NCI-H1092 (cell line): ENCODE measurements at places on chromosomes 5 and 9.

DNA sequence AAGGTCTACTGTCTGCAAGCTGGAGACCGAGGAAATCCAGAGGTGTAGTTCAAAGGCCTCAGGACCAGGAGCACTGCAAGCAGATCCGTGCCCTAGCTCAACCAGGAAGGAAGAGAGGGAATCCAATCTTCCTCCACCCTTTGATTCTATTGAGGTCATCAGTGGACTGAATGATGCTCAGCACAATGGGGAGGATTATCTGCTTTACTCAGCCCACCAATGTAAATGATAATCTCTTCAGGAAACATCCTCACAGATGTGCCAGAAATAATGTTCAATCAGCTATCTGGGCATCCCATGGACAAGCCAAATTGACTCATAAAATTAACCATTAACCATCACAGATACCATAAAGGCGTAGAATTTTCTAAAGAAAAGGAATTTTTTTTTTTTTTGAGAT lies 92.0 kb downstream of the BASP1 start:
- no peak for DNase-seq

DNA sequence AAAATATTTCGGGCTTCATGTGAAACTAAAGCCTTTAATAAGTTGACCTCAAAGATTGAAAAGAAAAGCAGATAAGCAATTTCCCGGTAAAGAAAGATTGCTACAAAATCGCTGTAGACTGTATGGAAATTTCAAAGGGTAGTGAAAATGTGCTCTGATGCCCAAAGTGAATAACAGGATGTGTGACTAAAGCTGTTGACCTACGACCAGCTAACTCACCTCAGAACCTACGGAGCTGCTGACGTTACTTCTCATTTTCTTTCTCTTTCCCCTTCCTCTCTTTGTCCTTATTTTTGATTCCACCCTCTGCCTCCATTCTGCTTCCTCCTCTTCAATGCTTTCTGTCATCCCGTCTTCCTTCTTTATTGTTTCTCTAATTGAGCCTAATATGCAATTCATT lies 103.2 kb downstream of the PDE4D start:
- no peak for DNase-seq

DNA sequence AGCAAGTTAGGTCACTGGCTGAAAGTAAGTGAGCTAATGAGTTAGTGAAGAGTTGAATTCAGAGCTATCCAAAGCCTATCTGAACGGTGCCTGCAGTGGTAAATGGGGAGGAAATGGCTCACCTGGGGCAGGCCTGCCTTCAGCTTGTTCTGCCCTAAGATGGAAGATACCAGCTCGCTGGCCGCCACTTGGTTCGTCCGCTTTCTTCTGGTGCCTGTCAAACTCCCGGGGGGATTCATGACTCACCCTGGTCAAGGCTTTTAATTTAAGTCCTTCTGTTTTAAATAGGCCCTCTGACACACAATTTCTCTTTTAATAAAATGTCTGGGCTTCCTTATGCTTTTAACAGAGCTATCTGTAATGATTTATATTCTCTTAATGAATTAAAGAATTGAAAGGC lies 78.8 kb downstream of the CFAP90 start:
- no peak for DNase-seq

DNA sequence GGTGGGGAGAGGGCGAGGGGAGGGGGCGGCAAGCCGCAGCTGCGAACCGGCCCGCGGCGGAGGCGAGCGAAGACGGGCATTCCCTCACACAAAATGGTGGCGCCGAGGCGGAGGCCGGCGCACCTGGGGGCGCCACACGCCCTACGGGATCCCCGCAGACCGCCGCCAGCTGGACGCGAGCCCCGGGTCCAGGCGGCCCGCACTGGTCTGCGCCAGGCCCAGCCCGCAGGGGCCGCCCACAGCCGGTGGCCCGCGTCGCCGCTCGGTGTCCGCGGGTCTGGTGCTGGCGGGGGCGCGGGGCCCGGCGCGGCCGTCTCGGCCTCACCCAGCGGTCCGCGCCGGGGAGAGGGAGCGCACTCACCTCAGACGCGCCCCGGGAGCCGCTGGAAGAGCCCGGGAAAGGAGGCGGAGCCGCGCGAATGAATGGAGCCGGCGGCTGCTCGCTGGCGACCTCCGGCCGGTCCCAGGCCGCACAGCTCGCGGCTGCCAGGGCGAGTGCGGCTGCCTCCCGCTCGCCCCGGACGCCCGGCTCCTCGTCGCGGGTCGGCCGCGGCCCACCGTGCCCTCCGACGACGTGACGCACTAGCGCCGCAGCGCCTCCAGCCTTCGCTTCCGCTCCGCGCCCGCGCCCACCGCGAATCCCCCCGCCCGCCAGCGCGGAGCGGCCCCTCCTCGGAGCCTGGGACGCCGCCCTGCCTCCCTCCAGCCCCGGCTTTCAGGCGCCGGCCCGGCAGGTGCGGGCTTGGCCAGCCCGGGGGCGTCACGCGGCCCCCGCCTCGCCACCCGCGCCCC lies at the start of gene FAM169A:
FAM169A (minus strand) TSS at position 584 of the 792 bp plus-strand sequence. CDS start 24,711 bp downstream, outside the sequence.
- no peak for DNase-seq

GRCh38 chr5:140205216-140205615 lies 30.2 kb downstream of the CYSTM1 start:
- no peak for DNase-seq

- DNase-seq, result no peak
Observed at GRCh38 chr5:154092356-154093141, 53.8 kb downstream of the MFAP3 start.

DNA sequence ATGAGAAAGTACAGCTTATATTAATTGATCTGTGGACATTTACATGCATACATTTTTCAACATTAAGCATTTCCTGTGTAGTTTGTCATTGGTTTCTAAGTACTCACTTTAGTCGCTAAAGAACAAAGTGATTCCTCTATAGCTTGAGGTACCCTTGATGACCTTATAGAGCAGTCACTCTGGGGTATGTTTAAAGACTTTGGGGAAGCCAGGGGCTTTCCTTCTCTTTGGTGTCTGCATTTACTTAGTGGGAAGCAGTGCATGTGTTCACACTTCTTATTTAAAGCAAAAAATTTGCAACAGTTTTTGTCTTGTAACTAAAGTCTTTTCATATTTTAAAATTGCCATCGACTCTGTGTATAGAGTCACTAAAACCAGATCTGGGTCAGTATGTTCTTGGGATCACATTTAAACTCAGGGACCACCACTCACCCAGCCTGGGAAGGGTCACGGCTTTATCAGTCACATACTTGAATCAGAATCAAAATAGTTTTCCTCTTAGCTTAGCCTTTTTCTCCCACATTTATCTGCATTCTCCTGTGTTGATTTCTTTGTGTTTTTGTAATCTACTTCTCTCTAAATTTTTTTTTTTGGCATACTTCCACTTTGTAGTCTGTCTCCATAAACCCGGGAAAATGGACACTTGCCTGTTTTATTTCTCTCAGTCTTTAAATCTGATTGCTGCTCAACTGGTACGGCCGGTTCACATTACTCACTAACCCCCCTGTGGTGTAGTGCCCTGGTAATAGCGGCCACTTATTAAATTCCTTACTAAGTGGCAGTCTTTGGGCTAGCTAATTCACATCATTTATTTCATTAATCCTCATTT lies 143.9 kb upstream of the FBN2 start:
- no peak for DNase-seq

- no peak for DNase-seq
Observed at GRCh38 chr5:17261075-17261474, 43.6 kb downstream of the BASP1 start.

DNA sequence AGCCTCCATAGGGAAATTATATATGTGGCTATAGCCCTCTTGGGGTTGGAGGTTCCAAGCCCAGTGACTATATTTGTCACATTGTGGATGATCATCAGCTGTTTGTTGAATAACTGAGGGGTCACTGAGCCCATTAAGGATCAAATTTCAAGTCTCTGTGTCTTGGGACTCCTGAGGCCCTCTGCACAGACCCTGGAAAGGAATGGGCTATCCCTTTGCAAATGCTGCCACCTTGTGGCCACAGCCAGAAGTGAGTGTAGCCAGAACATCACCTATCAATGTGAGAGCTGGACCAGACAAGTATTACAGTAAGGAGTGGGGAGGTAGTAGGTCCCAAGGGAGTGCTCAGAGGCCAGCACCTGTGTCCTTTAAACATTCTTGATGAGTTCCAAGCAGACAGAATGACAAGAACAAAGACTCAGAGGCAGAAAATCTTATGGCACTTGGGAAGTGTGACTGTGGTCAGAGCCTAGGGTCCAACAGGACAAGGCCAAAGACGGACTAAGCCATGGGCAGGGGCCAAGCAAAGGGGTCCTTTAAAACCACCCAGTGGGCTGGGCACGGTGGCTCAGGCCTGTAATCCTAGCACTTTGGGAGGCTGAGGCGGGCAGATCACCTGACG lies 8.2 kb downstream of the RPP25L start:
- peak; percentile 71 for DNase-seq

DNA sequence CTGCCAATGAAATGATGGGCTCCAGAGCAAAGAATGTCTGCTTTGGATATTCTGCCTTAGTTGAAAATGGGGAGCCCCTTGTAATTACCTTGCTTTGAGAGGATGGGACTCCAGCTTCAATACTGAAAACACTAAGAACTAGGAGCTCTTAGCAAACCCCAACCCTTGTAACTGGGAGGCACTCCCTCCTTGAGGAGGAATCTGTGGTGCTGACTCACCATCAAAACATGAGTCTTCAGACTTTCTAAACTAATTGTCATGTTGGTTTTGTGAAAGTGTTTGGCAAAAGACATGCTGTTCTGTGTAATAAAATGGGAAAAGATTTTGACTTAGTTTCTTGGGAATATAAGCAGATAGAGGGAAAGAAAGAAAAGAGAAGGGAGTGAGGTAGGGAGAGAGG lies 91.9 kb upstream of the PTPRD start:
- DNase-seq, result no peak
